ENCODE measurements at places on chromosomes 11 and 22. TPM values are rescaled to one million over a fixed set of nuclear protein-coding genes. Genes with fewer than 3 reads are reported as not detected.

The TMPRSS4 gene
- total RNA-seq, result not detected

DNA sequence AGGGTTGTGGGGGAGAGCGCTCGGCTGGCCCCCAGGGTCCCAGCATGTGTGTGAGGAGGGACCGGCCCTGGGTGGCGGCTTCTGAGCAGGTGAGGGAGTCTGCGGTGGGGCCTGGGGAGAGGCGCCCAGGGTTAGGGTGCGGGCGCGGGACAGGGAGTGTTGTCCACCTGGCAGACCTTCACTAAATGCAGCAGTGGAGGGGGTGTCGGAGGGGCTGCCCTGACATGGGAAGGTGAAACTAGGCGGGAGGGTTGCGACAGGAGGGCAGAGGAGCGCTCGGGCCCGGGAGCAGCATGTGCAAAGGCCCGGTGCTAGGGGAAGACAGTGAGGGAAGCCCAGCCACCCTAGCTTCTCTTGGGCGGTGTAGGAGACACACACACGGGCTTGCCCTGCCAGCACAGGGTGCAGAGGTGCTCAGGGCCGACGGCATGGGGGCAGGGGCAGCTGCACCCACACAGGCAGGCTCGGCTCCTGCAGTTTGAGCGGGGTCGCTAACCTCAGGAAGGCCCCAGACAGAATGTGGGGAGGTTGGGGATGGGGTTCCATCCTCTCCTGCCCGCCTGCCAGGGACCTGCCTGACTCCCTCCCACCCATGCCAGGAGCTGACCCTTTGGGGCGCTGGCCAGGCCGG, 22.2 kb downstream of the OTUB1 start:
- peak overlapping the region; percentile 69 for H3K4me3 ChIP-seq
- H3K4me1 ChIP-seq, result peaks cover 10% of the 10 kb centered on the region
- H3K36me3 ChIP-seq, result no peaks in the 10 kb centered on the region
- no peak for DNase-seq
- peak overlapping the region; percentile 74 for H3K27ac ChIP-seq

- H3K4me1 ChIP-seq, result no peaks in the 10 kb centered on the region
- no peak overlapping the region for H3K4me3 ChIP-seq
- H3K27ac ChIP-seq, result no peak overlapping the region
- DNase-seq, result no peak
Measured at GRCh38 chr22:27480487-27480886, 321.1 kb downstream of the MN1 start.

- H3K36me3 ChIP-seq, result peaks cover 16% of the 10 kb centered on the region
- H3K27ac ChIP-seq, result peak overlapping the region; percentile 1
- no peak overlapping the region for H3K4me3 ChIP-seq
- no peak for DNase-seq
- H3K4me1 ChIP-seq, result peaks cover 30% of the 10 kb centered on the region
Measured at GRCh38 chr11:71451596-71452198, 1.3 kb upstream of the NADSYN1 start.

The SCN2B gene
- 0.11 TPM for total RNA-seq

- H3K27ac ChIP-seq, result no peak overlapping the region
- H3K36me3 ChIP-seq, result no peaks in the 10 kb centered on the region
- H3K4me1 ChIP-seq, result no peaks in the 10 kb centered on the region
- DNase-seq, result no peak
Measured at GRCh38 chr11:39374963-39375698, 2084.3 kb downstream of the LRRC4C start.

The NXPE1 gene
- not detected for total RNA-seq

DNA sequence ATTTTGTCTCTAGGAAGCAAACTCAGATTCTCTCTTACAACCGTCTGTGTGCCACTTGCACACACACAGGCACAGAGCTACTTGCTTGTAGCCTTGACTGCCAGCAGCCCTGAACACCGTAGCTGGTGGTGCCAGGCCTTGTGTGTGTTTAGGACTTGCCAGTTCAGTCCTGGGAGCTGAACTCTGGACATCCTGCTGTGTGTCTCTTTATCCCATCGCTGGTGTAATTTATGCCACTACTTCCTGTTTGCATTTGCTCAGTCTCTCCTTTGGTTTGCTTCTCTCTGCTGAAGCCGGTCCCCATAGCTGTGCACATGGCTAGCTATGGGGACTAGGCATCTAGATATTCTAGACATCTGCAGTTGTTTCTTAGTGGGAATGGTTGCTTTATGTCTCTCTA, 24.0 kb downstream of the MARK2 start:
- no peak overlapping the region for H3K4me3 ChIP-seq
- no peak overlapping the region for H3K27ac ChIP-seq
- H3K36me3 ChIP-seq, result peaks cover 11% of the 10 kb centered on the region

GRCh38 chr11:115618428-115618827, 114.2 kb upstream of the CADM1 start:
- no peak overlapping the region for H3K4me3 ChIP-seq
- H3K4me1 ChIP-seq, result no peaks in the 10 kb centered on the region
- H3K27ac ChIP-seq, result no peak overlapping the region
- no peaks in the 10 kb centered on the region for H3K27me3 ChIP-seq
- H3K36me3 ChIP-seq, result no peaks in the 10 kb centered on the region
